ENCODE measurements at places on chromosomes 16 and 17. TPM values are rescaled to one million over a fixed set of nuclear protein-coding genes. Genes with fewer than 3 reads are reported as not detected.

KCNJ18 gene
- polyA plus RNA-seq = not detected

TP53TG3F gene
- not detected for polyA plus RNA-seq

KIFC3 gene
- polyA plus RNA-seq = not detected

CES4A gene
- 1.4 TPM for polyA plus RNA-seq

STAC2 gene
- not detected for polyA plus RNA-seq

AKAP10 gene
- 26.7 TPM for polyA plus RNA-seq

ATAD5 gene
- polyA plus RNA-seq = 1.7 TPM

TEKT3 gene
- polyA plus RNA-seq = not detected

ENPP7 gene
- 0.89 TPM for polyA plus RNA-seq

PSMD7 gene
- polyA plus RNA-seq = 96.1 TPM

Data from IgD-negative memory B cell (primary cell).